ENCODE measurements at places on chromosomes 16 and 17. TPM values are rescaled to one million over a fixed set of nuclear protein-coding genes. Genes with fewer than 3 reads are reported as not detected.

DNA sequence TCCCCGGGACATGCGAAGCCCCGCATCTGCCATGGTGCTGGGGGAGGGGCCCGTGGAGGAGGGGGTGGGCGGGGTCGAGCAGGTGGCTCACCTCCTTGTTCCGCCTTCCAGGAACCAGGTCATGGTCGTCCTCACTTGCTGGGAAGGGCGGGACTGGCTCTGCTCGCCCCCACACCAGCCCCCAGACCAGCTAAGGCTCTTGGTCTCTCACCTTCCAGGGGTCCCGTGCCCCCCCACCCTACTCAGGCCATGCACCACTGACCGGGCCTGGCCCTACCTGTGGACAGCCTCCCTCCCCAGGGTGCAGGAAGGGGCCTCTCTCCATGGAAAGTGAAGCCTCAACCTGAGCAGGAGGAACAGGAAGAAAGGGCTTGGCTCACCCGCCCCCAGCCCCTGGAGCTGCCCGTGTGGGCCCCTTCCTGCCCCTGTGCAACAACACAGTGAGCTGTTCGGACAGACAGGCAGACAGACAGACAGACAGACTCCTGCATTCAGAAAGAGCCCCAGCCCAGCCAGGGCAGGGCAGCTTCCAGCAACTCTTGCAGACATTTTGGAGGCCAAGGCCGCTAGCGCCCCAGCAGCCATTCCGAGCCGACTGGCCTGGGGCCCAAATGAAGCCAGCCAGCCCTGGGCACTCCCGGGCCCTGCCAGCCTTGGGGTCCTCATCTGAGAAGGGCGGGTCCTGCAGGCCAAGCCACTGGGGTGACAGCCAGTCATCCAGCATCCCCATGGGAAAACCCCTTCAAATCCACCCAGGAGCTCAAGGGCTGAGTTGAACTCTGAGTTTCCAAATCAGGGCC is 8.1 kb upstream of the KREMEN2 start:
- no peak overlapping the region for H3K27ac ChIP-seq
- H3K4me3 ChIP-seq, result no peak overlapping the region
- peaks cover 16% of the 10 kb centered on the region for H3K4me1 ChIP-seq
- no peak for DNase-seq

DNA sequence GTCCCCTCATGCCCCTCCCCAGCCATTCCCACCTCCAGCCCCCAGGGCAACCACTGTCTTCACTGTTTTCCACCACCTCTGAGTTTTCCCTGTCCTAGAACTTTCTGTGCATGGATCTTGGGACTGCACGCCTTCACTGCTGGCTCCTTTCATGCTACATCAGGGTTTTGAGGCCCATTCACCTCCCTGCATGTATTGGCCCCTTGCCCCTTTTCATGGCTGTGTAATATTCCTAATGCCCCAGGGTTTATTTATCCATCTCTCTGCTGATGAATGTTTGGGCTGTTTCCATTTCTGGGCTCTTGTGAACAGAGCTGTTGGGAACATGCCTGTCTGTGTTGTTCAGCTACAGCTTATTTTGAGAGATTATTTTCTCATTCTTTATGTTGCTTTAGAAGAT is 205.0 kb downstream of the RBFOX3 start:
- no peak for DNase-seq

DNA sequence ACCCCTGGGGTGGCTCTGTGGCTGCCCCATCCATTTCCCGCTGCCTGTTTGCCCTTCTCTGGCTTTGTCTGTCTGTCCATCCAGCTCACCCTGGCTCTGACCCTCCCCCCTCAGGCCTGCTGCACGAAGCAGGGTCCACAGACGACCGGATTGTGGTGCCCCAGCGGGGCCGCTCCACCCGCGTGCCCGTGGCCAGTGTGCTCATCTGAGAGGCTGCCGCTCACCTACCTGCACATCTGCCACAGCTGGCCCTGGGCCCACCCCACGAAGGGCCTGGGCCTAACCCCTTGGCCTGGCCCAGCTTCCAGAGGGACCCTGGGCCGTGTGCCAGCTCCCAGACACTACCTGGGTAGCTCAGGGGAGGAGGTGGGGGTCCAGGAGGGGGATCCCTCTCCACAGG is 761 bp upstream of the LAT start:
- H3K27ac ChIP-seq, result no peak overlapping the region
- peak overlapping the region; percentile 31 for H3K4me3 ChIP-seq
- H3K4me1 ChIP-seq, result no peaks in the 10 kb centered on the region
- peaks cover 98% of the 10 kb centered on the region for H3K36me3 ChIP-seq

- no peak for DNase-seq
- H3K4me1 ChIP-seq, result peaks cover 93% of the 10 kb centered on the region
- H3K27ac ChIP-seq, result peak overlapping the region; percentile 76
- no peak overlapping the region for H3K4me3 ChIP-seq
- no peaks in the 10 kb centered on the region for H3K27me3 ChIP-seq
Observed at GRCh38 chr17:17696882-17697633, 15.8 kb downstream of the RAI1 start.

DNA sequence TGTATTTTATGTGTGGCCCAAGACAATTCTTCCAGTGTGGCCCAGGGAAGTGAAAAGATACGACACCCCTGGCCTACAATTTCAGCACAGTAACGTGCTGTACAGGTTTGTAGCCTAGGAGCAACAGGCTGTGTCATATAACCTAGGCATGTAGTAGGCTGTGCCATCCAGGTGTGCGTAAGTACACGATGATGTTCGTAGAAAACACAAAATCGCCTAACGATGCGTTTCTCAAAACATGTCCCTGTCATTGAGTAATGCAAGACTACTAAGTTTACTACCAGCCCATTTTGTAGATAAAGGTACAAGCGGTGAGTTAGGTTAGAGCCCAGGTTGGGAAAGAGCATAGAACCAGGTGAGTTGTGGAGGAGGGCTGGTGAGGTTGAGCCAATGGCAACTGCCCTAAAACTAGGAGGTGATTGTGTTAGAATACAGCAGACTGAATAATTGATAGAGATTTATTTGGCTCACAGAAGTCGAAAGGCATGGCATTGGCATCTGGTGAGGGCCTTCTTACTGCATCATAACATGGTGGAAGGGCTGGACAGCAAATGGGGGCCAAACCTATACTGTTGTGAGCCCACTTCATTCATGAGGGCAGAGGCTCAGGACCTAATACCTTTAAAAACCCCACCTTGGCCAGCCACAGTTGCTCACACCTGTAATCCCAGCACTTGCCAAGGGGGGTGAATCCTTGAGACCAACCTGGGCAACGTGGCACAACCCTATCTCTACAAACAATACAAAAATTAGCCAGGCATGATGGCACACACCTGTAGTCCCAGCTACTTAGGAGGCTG is 4.2 kb downstream of the EIF1 start:
- H3K4me1 ChIP-seq, result peaks cover 53% of the 10 kb centered on the region
- no peaks in the 10 kb centered on the region for H3K27me3 ChIP-seq
- H3K36me3 ChIP-seq, result peaks cover 61% of the 10 kb centered on the region
- no peak overlapping the region for H3K27ac ChIP-seq
- H3K4me3 ChIP-seq, result no peak overlapping the region
- DNase-seq, result no peak

GRCh38 chr17:27965224-27965623 is 72.1 kb upstream of the LYRM9 start:
- no peak overlapping the region for H3K4me3 ChIP-seq
- no peaks in the 10 kb centered on the region for H3K4me1 ChIP-seq
- no peak overlapping the region for H3K27ac ChIP-seq

DNA sequence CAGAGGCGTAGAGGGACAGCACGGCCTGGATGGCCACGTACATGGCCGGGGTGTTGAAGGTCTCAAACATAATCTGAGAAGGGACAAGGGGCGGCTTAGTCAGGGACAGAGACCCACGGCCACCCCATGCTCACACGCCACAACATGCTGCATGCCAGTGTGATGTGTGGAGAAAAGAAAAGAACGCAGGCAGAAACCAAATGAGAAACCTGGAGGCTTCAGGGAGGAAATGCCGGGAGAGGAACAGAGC is 1.1 kb downstream of the ACTG1 start:
- H3K36me3 ChIP-seq, result peaks cover 20% of the 10 kb centered on the region
- H3K27me3 ChIP-seq, result no peaks in the 10 kb centered on the region
- H3K4me1 ChIP-seq, result peaks cover 61% of the 10 kb centered on the region
- peak overlapping the region; percentile 95 for H3K27ac ChIP-seq
- DNase-seq, result no peak
- peak overlapping the region; percentile 96 for H3K4me3 ChIP-seq

DNA sequence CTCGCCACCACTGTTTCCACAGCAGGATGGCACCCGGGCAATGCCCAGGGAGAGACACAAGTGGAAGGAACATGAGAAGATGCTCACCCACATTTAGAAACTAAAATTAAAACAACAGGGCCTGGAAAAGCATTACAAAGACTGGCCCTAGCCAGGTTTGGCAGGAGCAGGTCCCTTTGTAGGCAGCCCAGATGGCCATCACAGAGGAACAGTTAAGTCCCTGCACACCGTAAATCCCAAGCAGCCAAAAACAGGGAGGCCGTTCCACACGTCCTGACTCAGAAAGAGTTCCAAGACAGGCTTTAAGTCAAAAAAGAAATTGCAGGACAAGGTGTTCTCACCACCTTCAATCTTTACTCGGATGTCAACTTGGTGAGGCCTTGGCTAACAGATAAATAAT is 127.1 kb downstream of the DYNLRB2 start:
- H3K36me3 ChIP-seq, result no peaks in the 10 kb centered on the region
- H3K27ac ChIP-seq, result no peak overlapping the region
- H3K4me3 ChIP-seq, result no peak overlapping the region
- DNase-seq, result no peak

The USP10 gene
- 69.0 TPM for total RNA-seq

The DNAJA2 gene
- 53.3 TPM for total RNA-seq
